ENCODE measurements at places on chromosomes 11 and 22. TPM values are rescaled to one million over a fixed set of nuclear protein-coding genes. Genes with fewer than 3 reads are reported as not detected.

- DNase-seq: no peak
Observed at GRCh38 chr11:45795379-45795778, 9.6 kb upstream of the SLC35C1 start.

ZNF214 gene
- total RNA-seq: 4.0 TPM

CNTF gene
- total RNA-seq: 0.96 TPM

GRCh38 chr11:118889797-118890196 is 6.1 kb downstream of the CXCR5 start:
- no peak for DNase-seq

DNAJB7 gene
- total RNA-seq: not detected

YAP1 gene
- total RNA-seq: 120 TPM

GRCh38 chr11:131468565-131468964 is 98.2 kb downstream of the NTM start:
- no peak for DNase-seq

- no peak for DNase-seq
Observed at GRCh38 chr11:68683536-68684384, 584 bp upstream of the GAL start.

- no peak for DNase-seq
Observed at GRCh38 chr11:106794058-106794457, 224.2 kb downstream of the GUCY1A2 start.

- DNase-seq: no peak
Observed at GRCh38 chr11:17401841-17402240, 13.4 kb upstream of the KCNJ11 start.

DNA sequence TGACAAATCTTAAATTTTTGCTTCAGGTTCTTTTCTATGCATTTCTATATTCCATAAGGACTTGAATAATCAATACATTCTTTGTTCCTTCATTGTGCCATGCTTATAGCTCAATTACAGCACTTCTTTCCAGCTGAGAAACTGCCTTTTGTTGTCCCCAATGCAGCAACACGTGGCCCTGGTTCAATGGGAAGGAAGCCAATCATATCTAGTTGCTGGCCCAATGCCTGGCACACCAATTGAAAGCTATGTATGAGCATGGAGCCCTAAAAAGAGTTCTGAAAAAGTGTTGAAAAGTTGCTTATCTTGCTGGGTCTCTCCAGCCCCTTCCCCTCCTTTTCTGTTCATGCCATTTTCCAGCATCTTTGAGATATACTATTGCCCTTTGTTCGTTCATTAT is 448.0 kb upstream of the FAT3 start:
- no peak for DNase-seq

- DNase-seq: no peak
Observed at GRCh38 chr11:75562836-75563484, 907 bp downstream of the SERPINH1 start.

- DNase-seq: no peak
Observed at GRCh38 chr11:85949798-85950197, 94.6 kb downstream of the CCDC83 start.

DNA sequence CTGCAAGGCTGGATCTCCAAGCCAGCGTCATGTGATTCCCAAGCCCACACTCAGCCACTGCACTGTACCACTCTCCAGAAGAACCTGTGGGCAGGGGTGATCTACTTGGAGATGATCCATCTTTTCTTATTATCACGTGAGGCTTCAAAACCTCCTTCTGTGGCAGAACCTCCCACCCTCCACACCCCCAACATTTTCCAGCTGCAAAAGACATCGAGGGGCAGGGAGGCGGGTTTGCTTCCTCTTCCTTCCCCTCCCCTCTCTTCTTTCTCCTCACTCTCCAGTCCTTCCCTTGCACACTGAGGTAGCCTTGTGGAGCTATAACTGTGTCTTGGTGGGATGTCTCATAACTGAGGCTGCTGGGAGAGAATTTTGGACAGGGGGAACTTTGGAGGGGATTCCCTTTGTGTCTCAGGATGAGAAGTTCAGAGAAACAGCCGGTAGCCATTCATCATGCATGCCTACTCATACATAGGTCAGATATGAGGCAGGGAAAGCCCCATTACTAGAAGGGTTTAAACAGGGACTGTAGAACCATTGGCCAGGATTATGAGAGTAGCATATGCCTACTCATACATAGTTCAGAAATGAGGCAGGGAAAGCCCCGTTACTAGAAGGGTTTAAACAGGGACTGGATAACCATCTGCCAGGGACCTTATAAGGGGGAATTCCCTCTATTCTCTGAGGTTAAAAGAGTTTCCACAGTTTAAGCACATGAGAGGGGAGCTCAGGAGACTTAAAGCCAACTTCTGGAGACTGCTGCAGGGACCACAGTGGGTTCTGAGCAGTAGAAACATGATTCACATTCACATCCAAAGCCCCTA is 420.7 kb upstream of the CADM1 start:
- DNase-seq: peak; percentile 52

DNA sequence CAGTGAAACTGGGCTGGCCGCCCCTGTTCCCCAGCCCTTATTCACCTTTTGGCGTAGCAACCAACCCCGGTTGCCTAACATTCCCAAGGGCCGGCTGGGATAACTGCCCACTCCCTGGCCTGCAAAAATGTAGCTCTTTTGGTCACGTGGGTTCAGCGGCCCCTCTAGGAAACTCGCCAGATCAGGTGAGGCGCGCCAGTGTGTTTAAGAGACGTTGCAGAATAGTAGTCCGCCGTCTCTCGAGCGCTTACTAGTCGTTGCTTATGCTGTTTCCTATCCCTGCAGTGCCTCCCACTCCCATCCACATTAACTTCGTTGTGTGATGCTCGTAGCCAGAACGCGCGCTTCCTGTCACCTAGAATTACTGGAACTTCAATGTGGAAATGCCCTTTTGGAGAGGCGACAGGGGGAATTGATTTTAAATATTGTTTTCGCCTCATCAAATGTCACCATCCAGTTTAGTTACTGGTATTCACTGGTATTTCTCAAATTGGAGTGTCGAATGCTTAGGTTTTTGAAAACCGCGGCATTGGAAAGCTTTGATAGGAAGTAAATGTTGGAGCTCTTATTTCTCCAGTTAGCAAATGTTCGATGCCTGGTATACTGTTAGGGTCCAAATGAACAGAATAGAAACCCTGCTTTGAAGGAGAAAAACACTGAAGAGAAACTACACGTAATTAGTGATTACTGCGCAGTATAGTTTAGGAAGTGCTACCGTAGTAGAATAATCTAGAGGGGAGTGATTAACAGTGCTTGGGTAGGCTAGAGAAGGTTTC is 823 bp downstream of the CEP57 start:
- no peak for DNase-seq

PGR gene
- total RNA-seq: under 0.01 TPM

DNA sequence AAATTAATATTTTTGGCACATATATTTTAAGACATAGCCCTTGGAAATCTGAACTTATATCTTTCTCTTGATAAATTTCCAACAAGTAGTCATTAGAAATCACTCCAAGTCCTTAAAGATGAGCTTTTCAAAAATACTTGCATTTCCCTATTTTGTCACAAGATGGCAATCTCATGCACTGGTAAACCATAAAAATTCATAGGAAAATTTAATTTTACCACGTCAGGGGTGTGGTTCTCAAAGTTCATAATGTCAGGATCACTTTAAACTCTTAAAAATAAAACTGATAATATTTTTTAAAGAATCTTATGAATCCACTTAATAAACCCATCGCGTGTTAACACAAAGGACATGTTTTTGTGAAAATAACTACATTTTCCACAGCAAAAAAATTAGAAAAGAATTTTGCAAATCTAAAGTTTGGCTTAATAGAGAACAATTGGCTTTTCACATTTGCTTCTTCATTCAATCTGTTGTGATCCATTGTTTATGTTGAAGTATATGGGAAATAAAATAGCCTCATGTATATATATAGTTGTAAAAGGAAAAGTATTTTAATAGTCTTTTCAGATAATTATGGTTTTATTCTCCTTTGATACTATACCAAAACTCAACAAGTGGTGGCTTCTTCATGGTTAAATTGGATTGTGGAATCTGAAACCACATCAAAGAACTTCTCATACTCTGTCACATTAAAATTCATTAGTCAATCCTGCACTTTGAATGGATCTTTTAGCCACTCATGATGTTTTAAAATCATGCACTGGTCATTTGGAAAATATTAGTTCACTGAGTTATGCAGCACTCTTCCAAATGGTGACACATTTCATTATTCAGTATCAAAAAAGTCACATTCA is 169.1 kb downstream of the CADM1 start:
- no peak for DNase-seq

DNA sequence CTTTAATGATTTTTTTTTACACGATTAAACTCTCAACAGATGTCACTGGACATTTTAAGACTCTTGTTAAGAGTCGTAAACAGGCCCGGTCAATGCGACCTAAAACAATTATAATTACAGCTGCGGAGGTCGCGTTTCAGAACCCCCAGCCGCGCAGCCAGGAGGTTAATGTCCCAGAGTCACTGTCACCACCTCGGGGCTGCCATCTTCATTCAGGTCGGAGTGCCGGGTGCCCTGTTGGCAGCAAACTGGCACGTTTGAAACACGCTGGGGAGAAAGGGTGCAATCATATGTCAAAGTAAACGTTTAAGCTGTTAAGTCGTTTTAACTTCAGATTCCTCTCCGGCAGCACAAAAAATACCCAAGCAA is 711 bp upstream of the PHF21B start:
- DNase-seq: no peak

TMEM86A gene
- total RNA-seq: 3.1 TPM

DNA sequence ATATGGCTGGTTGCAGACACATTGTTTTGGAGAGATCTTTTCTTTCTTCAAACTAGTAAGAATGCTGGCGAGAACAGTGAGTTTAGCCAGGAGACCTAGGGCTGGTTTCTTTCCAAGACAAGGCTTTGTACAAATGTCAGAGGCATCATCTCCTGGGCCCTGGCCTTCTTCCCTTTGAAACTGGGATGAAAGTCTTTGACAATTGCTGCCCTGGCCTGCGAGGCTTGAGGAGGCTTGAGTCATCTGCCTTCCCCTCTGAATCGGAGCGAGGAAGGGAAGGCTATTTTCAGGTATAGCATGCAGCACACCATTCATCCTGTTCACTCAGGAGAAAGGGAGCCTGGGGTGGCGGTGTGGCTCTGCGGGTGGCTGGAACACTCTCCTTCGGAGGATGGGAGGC is 21.5 kb upstream of the PARVG start:
- no peak for DNase-seq

SMC1B gene
- 0.08 TPM for total RNA-seq

GRCh38 chr11:95325777-95326258 is 94.8 kb upstream of the SESN3 start:
- no peak for DNase-seq

BIRC3 gene
- total RNA-seq: 10.0 TPM

UNC93B1 gene
- 21.0 TPM for total RNA-seq

GRAP2 gene
- total RNA-seq: not detected

NCAM1 gene
- total RNA-seq: 16.5 TPM

- no peak for DNase-seq
Observed at GRCh38 chr11:117144477-117145392, 648 bp downstream of the PAFAH1B2 start.

DNA sequence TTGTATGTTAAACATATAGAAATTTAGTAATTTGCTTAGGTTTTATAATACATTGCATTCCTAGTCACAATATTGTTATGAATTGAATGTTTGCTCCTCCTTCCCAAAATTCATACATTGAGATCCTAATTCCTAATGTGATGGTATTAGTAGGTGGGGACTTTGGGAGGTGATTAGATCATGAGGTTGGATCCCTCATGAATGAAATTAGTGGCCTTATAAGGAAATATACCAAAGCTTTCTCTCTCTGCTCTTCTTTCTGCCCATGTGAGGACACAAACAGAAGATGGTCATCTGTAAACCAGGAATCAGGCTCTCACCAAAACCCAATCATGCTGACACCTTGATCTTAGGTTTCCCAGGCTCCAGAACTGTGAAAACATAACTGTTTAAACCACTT is 41.3 kb upstream of the POU2AF2 start:
- DNase-seq: no peak

LGALS1 gene
- 500 TPM for total RNA-seq

DNA sequence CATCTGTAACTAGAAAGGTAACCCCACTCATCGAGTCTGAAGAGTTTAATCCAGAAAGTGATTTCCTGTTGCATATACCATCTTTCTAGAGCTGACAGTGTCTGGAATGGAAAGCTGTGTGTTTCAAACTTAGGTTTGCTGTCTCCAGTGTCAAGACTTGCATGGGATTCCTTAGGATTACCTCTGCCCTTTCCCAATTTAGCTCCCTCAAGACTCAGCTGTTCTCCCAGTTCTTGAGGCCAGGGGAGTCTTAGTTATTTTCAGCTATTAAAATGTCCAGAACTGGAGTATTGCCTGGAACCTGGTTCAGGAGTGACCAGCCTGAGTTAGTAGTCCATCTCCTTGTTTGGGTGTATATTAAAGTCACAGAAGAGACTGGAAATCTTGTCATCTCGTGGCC is 25.0 kb upstream of the LDHA start:
- DNase-seq: no peak

GRCh38 chr11:28461846-28462245 is 353.7 kb downstream of the METTL15 start:
- no peak for DNase-seq

DNA sequence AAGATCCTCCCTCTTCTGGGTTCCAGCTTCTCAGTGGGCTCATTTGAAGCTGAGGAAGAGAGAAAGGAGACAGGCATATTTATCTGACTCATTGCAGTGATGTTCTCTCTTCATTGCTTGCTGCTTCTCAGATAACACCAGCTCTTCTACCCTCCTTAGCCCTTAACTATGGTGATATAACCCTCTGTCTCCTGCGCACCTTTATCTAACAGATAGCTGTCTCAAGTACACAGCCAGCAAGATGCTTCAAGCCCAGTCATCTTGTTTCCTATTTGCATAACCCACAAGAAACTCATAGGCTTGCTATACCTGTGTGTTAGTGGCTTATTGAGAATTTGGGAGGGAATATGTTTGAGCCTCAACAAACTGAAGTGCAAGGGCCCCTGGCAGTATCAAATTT is 12.6 kb downstream of the PRSS23 start:
- DNase-seq: no peak

DNA sequence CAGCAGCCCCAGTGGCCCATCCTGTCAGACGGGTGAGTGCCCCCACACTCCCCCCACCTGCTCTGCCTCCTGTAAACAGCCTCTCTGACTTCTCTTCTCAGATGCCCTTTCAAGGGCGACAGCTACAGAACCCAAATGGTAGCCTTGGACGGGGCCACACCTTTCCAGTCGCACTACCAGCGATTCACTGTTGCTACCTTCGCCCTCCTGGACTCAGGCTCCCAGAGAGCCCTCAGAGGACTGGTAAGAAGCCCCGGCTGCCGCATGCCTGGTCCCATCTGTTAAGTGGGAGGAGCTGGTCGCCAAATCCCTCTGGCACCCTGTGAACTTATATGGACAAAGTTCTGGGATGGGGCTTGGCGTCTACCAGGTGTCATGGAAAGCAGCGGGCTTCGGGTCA is 6.2 kb downstream of the ZP1 start:
- no peak for DNase-seq

- no peak for DNase-seq
Observed at GRCh38 chr11:84608837-84609196, 1018.3 kb downstream of the DLG2 start.

- DNase-seq: no peak
Observed at GRCh38 chr11:12669930-12670329, 4.3 kb upstream of the TEAD1 start.

- DNase-seq: no peak
Observed at GRCh38 chr11:127055236-127055635, 54.7 kb upstream of the KIRREL3 start.

GRCh38 chr22:45450921-45451651 is 37.6 kb downstream of the RIBC2 start:
- DNase-seq: no peak

- no peak for DNase-seq
Observed at GRCh38 chr11:42175203-42175602, 715.8 kb upstream of the LRRC4C start.
